ENCODE measurements at places on chromosomes 5 and 9.

GRCh38 chr5:163505049-163505367 lies 411 bp upstream of the MAT2B start:
- no peak for DNase-seq

DNA sequence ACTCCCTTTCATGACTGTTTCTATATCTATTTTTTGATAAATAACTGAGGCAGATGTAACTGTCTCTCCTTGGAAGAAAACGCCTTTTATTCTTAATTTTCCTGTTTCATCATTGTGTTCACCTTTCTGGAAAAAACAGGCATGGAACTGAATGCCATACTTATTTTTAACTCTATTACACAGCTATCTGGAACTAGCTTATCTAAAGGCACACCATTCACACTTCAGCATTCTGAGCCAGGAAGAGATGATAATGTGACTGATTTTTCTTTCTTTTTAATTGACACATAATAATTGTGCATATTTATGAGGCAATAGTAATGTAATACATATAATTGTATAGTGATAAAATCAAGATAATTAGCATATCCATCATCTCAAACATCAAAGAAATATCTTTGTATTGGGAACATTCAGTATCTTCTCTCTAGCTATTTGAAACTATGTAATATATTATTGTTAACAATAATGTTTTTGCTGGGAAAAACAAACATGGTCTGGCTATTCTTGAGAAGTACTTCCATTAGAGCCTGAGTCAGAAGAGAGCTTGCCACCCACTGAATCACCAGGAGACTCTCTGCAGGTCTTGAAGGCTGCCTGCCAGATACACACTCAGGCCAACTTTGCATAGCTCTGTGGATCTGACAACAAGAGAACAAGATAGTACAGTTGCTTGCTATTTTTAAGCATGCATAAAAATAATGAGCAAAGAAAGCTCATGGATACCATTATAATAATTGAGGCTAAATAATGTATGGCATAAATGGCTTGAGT lies 501.0 kb upstream of the EDIL3 start:
- DNase-seq, result peak; percentile 66

- no peak for DNase-seq
Observed at GRCh38 chr5:124252747-124253146, 493.7 kb downstream of the ZNF608 start.

DNA sequence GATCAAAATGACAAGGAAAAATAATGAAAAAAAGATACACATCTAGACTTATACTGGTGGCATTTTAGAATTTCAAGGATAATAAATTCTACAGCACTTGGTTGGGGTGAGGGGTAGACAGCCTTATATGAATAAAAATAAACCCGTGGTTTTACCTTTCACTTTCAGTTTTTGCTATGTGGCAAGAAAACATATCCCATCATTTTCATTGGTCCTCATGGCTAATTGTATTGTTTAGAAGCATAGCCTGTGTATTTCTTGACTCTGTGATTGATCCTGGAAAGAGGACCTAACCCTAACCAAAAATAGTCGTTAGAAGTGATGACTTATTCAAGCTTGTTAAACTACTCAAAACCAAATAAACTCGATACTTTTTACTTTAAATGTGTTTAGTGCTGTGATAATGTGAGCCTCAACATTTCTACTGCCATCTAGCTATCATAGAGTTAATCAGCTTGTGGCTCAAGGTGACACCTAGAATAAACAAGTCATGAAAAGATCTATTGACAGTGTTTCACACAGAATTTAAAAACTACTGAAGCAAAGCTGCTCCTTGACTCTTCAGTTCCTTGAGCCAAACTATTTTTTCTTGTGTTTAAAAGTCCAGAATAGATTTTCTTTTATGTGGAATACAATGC lies 153.3 kb upstream of the IZUMO3 start:
- no peak for DNase-seq

DNA sequence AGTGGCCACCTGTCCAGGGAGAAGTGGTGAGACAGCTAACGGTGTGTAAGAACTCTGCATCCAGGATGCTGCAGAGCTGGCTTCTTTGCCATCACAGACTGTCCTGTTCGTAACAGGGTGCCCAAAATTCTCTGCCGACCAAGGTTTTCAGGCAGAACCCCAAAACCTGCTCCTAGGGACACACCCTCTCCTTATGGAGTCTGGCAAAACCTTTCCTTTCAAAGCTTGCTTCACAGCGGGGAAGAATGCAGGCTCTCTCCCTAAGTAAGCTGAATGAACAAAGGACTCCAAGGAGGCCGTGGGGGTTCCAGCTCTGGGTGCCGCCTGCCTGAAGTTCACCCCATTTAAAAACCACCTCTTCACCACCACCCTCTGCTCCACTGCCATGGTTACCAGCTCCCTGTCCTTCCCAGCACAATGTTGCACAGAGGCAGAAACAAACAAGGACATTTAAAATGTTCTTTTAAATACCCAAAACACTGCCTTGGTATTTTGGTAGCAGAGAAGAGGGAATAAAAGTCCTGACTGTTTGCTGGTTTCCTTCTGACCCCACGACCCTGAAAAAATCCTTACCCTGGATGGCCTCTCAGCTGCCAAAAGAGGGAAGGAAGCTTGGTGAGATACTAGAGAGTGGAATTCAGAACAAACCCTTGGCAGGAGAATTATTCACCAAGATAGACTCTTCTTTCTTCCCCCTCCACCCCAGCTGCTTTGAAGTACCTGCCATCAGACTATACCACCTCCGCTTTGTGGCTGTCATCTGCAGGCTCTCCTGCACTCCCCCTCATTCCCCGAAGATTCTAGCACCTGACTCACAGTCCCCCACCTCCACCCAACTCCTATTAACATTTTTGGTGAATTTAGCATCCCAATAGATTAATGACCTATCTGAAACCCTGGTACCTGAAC lies 7.1 kb upstream of the KLF9 start:
- DNase-seq, result no peak

- DNase-seq, result no peak
Observed at GRCh38 chr5:116887104-116887503, 312.5 kb upstream of the SEMA6A start.

DNA sequence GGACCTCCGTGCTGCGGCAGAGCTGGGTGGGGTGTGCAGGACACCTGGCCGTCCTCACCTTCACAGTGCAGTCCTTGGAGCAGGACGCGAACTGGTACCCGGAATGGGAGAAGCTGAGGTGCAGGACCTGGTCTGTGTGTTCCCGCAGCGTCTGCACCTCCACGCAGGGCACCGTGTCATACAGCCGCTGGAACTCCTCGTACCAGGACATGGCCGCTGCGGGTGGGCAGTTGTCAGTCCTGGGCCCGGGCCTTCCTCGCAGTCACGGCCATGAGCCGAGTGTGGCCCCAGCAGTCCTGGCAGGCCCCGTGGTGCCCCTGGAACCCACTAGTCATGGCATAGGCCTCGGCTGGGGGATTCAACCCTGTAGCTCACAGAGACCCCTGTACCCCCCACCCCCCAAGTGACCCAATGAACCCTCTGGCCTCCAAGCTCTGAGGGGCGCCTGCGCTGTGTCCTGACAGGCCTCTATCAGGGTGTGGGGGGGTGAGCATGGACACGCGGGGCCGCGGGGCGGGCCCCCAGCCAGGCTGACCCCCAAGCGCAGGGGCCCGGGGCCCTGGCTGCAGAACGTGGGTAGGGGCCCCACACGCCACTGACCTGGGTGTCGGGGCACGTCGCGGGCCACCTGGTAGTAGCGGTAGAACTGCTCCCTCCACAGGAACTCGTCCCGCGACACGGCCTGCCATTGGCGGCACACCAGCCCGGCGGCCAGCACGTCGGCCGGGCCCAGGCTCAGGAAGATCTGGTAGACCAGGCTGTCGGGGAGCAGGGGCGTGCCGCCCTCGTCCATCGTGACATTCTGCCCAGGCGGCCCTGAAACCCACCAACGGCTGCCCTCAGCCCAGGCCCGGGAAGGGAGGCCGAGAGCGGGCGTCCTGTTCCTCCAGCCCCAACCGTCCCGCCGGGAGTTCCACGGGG lies 987 bp downstream of the FBXW5 start:
- no peak for DNase-seq

- no peak for DNase-seq
Observed at GRCh38 chr5:90640484-90641059, 82.0 kb downstream of the ADGRV1 start.

- no peak for DNase-seq
Observed at GRCh38 chr5:91207248-91207647, 175.9 kb downstream of the ARRDC3 start.

DNA sequence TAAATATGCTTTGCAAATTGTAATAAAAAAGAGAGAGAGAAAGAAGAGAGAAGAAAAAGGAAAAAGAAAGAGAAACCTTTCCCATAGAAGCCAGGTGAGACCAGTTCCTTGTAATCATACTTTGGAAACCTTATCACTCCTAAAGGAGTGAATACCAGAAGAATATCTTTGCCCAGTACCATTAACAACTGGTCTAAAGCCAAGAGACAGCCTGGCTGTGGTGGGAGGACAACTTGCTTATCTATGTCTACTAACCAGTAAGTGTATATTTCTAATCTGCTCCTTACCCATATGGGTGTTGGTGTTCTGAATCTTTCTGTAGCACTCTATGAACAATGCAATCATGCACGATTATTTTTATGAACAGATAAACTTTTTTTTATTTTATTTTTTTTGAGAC lies 10.5 kb upstream of the TXN start:
- no peak for DNase-seq

DNA sequence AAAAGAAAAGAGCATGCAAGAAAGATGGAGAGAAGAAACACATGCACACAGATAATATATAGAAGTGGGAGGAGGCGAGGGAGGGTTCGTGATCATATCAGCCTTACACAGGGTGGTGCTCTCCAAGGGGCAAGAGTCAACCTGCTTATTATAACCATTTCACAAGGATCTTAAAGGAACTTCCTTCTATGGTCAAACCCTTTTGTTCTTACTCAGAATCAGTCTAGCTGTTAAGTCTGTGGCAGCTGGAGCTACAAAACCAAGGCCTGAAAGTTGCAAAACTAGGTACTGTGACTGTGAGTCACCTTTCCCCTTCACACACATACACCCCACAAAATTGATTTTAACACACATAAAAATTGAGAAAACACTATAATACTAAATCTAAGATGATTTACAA lies 18.5 kb upstream of the ERMP1 start:
- DNase-seq, result no peak

DNA sequence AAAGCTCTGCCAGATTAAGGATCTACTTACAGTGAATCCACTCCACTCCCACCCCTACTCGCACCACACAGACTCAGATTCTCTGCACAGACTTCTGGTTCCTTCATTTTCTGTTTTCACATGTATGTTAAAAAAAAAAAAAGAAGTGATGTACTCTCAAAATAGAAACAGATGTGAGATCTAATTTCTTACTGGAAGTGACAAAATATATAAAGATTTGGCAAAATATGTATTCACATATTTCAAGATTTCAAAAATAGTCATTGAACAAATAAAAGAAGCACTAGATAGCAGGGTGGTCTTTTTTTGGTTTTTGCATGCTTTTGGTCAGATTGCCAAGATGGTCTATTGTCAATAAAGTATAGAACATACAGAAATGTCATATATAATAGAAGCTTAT lies 379.2 kb downstream of the TMEM167A start:
- DNase-seq, result no peak

GRCh38 chr9:99167119-99167518 lies 54.6 kb downstream of the ALG2 start:
- DNase-seq, result no peak

DNA sequence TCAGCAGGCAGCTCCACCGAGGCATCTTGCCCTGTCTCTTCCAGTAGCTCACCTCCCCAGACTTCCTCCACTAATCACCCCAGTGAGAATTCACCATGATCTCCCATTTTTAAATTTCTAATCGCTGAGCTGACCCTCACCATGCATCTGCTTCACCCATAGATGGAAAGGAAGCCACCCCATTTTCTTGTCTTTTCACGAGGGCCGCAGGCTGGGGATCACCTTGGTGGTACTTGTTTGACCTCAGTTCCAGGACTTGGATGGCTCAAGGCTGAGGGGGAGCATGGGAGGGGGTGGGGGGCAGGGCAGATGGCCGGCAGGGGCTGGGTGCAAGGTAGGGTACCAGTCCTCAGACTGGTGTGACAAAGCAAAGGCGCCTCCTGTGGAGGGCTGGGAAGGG lies 3.6 kb downstream of the PROP1 start:
- no peak for DNase-seq

DNA sequence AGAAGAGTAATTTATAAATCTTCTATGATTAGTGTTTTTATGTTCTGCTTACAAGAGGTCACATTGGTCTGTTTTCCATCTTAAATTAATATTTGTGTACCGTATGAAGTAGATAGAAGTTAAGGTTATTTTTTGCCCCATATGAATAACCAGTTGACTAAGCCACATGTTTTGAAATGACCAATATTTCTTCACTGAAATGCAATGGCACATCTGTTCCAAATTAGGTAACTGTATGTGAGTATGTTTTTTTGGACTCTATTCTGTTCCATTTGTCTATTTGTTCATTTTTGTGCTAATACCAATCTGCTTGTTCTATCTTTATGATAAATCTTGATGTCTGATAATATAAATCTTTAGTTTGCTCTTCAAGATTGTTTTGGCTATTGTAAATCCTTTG lies 17.7 kb downstream of the JAK2 start:
- DNase-seq, result no peak

GRCh38 chr9:132698989-132699388 lies 28.7 kb downstream of the GTF3C4 start:
- no peak for DNase-seq

DNA sequence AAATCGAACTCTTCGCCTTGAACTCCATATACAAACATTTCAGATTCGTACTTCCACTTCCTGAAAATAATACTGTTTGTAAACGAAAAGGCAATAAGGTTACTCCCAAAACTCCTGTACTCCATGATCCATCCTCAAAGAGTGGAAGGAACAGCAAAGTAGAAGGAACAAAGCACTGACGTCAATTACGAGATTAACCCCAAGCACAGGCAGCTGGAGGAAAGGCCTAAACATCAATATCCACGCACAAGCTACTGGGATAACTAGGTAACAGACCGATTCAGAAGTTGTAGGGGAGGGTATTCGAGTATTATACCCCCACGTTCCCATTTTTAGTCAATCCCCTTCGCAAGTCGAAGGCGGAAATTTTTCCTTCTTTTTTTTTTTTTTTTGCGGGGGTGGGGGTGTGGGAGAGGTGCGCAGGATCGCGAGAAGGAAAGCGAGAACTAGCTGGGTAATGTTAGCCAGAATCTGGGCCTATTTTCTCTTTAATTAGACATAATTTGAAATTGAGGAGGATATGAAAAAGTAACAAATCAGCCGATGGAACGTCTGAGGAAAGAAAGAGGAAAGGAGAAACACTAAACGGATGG lies 909 bp downstream of the AFF4 start:
- DNase-seq, result no peak

DNA sequence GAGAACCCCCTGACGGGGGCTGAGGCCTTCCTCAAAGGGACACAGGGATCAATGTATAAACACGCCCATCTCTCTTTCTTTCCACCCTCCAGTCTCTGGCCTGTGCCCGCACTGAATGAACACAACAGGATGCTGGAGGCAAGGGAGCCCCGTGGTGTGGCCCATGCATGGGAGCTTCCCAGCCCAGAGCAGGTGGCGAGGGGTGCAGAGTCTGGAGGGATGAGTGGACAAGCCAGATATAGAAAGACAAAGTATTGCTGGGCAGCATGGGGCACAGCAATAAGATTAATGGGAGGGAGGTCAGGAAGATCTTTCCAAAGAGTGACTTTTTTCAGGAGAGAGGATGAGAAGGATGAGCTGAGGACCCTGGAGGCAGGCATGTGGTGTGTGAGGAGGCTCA lies 103.7 kb downstream of the C5orf15 start:
- DNase-seq, result no peak

Measured in ascending aorta (tissue), 2 donors.